ENCODE measurements at places on chromosomes 12 and 14.

- peak; percentile 100 for DNase-seq
These were observed at the start of the genes RNFT2 and SPRING1 for GRCh38 chr12:116737774-116738657. RNFT2 (plus strand) TSS chr12:116738315; CDS start chr12:116740498, 2,183 bp downstream. SPRING1 (minus strand) TSS chr12:116738069; CDS start chr12:116737900, 169 bp downstream.

DNA sequence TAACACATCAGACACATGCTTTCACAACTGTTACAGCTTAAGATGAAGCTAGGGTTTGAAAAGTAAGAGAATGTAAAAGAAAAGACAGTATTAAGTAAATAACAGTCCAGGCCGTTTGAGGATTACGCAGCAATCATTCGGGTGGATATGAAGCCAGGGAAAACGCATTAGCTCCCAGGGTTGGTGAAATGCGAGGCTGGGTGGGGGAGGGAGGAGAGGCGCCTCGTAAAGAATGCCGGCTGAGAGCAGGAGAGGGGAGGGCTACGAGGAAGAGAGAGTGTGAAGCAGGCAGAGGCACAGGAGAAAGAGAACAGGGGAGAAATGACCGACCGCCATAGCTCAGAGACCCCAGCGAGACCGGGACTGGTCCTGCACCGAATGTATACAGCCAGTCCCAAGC is 73.0 kb downstream of the IQSEC3 start:
- DNase-seq: no peak

DNA sequence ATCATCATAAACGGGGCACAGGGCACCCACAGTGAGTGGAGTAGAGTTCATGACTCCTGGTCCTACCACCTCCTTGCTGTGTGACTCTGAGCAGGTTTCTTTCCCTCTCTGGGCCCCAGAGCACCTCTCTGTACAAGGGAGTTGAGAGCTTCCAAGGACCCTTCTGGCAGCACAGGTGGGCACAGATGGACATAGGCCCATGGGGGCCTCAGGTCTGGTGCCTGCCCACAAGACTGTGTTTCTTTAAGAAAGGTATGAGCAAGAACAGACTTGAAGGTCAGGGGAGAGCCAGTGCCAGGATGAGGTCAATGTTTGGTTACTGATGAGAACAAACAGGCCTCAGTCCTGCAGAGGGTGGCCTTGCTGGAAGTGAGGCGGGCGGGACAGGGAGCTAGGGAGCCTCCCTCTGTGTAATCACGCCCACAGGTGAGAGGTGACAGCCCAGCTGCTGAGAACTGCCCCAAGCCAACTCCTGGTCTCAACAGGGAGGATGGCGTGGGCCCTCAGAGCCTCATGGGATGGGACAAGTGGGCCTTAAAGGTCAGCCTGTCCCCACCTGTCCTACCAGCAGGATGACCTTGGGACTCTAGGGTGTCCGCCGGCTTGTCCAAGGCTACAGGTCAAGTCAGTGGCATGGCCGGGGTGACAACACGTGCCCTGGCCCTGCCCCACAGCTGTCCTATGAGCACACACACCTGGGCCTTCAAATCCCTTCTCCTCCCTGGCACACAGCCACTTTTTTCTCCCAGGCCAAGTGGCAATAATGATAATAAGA is 49.1 kb downstream of the CCDC85C start:
- no peak for DNase-seq

DNA sequence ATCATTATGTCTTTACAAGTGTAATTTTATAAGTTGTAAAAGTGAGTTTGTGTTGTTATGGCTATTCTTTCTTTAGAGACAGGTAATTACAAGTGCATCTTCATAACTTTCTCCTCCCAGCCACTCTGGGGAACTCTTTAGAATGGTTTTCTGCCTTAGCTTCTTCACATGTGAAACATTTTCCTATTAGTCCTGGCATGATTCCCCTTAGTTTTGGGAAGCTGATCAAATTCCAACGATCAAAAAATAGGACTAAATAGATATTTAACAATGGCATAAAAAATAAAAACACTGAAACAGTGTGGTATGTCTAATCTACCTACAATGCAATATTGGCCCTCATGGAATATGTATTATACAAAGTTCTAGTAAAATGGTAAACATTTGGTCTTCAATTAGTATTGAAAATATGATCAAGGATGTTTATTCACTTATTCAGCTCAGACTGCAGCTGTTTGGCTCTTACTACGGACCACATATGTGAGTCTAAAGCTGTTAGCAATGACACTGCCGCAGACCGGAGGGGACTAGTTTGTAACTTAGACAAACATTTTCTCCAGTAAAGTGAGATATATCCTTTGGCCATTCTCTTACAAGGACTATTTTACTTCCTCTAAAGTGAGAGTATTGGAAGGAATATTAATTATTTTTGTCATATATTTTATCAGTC is 890.8 kb upstream of the USP15 start:
- DNase-seq: no peak

DNA sequence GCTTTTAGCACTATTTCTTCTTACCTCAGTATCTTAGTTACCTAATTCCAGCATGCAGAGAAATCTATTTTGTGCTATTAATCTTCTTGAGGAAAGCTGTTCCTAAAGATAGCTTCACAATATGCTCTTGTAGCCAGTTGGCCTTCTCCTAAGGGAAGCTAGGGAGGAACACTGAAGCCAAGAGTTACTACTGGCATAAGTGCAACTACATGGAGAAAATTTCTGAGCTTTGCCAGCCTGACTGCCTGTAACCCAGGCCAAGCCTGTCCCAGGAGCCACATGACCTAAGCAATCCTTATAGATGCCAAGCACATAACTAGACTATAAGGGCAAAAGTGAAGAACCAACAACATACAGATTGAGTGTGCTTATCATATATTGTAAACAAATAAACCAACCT is 890.2 kb downstream of the FLRT2 start:
- DNase-seq: peak; percentile 8

- no peak for DNase-seq
These were observed 2.2 kb upstream of the EML1 start for GRCh38 chr14:99790978-99791376.

DNA sequence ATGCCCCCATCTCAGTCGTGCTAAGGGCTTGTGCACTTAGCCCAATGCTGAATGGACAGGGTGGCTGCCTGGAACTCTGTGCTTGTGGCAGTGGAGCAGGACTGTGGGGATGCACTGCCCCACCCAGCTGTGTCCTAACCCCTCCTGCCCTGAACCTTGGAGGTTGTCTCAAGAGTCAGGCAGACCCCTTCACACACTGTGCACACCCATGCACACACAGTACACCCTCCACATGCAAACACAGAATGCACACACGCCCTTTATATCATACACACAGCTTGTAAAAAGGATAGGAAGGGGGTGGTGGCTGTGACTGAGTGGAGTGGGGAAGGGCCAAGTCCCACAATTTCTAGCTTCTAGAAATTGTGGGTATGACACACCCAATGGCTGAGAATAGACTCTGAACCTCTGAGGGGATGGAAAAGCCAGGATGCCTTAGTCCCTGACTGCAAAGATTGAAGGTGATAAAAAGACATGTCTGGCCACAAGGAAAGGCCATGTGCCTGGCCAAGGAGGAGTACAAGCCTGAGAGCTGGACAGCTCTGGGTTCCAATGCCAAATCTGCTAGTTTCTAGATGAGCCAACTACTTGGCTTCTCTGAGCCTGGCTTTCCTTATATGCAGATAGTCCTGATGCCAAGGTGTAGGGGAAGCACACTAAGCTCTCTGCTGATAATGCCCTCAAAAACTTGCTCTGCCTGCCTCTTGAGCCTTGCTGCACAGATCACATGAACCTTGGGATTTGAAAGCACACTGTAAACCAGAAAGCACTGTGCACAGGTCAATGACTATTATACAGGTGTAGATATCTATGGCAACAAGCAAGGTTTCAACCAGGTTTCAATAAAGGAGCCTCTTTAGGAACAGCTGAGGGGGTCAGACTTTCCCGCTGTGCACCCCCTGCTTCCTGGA is 8.4 kb downstream of the KRT8 start:
- no peak for DNase-seq

- DNase-seq: peak; percentile 48
These were observed 78.5 kb downstream of the VCPKMT start for GRCh38 chr14:50037852-50038251.

GRCh38 chr14:32014057-32014456 is 63.0 kb upstream of the ARHGAP5 start:
- no peak for DNase-seq

DNA sequence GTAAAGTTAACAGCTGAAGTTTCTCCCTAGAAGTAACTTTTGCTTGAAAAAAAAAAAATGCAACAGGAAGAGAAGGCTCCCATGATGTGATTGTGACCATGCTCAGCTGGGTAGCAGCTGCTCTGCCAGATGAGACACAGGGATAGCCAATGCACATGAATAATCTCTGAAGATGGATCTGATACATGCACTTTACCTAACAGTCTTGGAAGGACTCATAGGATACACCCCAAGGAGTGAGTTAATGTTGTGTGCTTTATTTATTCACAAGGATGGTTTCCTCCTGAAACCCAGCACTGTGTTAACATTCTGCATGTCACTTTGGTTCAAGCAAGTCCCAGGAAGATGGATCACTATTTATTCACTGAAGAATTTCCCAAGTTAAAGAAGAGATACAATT is 46.5 kb downstream of the NDUFA12 start:
- DNase-seq: no peak

DNA sequence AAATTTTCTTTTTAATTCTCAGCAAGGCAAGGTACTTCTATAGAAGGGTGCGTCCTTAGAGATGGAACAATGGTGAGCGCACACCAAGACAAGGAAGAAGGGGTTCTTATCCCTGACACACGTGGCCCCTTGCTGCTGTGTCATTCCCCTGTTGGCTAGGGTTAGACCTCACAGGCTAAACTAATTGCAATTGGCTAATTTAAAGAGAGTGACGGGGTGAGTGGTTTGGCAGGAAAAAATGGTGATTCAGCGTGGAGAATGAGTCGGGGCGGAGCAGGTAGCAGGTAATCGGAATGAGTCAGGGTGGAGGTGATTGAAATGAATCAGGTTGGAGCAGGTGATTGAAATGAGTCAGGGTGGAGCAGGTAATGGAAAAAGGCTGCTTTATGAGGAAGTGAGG is 36.3 kb upstream of the HECTD1 start:
- DNase-seq: no peak

- peak; percentile 45 for DNase-seq
These were observed 15.7 kb upstream of the MAPKAPK5 start for GRCh38 chr12:111826316-111826715.

- no peak for DNase-seq
These were observed 1.3 kb downstream of the TEX52 start for GRCh38 chr12:2855546-2855945.

GRCh38 chr14:26935733-26936132 is 337.9 kb upstream of the NOVA1 start:
- DNase-seq: no peak

DNA sequence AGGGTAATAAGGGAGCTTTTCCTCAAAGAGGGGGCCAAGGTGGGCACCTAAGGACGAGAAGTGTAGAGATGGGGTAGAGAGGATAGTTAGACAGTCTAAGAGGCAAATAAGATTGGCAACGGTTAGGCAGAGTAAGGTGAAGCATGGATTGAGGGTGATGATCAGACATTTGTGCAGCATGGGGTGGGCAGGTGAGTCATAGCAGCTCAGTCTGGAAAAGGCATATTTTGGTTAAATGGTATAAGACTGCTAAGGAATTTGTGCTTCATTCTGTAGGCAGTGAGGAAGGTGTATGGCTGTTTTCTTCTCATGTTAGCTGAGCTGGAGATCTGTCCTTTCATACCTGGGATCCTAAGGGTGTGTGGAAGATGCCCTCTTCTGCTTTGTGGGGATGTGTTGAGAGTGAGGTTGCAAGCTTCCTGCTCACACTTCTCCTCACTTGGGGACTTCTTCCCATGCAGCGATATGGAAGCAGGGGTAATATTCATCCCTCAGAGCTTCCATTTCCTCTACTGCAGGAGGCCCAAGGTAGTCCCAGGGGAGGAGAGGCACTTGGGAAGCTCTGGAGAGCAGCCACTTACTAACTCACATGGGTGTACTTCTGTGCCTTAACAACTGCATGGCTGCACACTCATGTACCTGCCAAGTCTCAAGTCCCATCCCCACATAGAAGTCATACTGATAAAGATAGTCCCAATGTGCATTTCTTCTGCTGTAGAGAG is 28.9 kb downstream of the GSG1 start:
- no peak for DNase-seq

- no peak for DNase-seq
These were observed 46.6 kb upstream of the PLEKHG6 start for GRCh38 chr12:6263931-6264330.

All from myocyte (in vitro differentiated cells).